Thoracic aorta (tissue), 2 donors: ENCODE measurements at places on chromosomes 3 and 15.

- no peak for DNase-seq
Measured at GRCh38 chr15:38072348-38073177, 138.1 kb downstream of the TMCO5A start.

GRCh38 chr3:31227131-31227562, 305.6 kb upstream of the STT3B start:
- no peak for DNase-seq

DNA sequence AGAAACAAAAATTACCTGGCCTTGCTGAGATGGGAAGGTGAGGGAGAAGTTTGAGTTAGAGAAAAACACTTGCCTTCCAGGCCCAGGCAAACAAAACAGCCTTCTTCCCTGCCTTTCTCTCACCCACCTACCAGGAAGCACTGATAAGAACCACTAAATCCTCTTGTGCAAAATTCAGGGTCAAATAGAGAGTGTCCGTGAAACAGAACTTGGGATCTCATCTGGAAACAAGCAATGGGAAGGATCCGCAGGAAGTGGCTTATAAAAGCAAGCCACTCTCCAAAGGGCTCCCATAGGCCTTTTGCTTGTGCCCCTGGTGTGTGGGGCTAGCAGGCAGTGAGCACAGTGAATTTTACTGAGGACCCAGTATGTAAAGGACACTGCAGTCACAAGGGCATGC, 11.0 kb downstream of the ADAMTS9 start:
- no peak for DNase-seq

DNA sequence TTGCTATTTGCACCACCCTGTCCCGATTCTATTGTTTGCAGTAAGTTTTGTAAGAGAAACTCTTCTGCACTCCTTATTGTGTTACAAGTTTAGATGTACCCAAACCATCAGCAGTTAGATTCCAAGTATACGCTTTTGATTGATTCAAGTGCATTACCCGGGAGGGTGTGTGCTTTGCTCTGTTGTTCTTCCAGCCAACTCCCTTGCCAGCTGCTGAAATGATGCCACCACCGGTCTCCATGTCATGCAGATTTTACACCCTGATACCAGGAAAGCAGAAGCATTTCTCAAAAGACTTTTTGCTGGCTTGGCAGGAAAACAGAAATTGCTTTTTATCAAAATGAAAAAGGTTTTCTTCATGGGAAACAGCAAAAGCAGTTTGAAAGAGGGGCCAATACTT, 1006.6 kb upstream of the CFAP20DC start:
- DNase-seq: no peak

DNA sequence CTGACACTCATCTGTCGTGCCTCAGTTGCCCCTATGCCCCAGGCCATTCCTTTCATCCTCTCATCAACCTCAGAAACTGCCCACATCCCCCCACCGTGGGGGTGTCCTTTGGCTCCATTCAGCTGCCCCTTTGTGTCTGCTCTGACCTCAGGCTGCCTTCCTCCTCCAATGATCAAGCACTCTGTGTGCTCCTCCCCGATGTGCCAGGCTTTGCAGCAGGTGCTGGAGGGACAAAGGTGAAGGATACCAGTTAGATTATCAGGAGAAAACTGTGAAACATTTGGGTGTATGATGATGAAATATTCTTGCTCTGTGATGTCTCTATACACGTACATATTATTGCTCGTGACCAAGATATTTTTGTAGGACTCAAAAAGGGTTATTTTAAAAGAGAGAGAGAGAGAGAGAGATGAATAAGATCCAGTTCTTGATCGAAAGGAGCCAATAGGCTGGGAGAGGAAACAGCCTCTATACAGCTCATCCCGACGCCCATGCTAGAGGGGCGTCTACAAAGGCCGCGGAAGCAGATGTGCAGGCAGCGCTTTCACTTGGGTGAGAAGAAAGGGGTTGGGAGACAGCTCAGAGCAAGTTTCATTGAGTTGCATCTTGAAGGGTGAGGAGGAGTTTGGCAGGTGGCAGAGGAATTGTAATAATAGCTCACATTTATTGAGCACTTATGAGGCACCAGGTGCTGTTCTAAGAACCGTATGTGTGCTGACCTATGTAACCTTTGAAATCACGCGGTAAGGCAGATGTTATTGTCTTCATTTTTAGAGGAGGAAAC, 28.3 kb upstream of the ADCY5 start:
- no peak for DNase-seq

DNA sequence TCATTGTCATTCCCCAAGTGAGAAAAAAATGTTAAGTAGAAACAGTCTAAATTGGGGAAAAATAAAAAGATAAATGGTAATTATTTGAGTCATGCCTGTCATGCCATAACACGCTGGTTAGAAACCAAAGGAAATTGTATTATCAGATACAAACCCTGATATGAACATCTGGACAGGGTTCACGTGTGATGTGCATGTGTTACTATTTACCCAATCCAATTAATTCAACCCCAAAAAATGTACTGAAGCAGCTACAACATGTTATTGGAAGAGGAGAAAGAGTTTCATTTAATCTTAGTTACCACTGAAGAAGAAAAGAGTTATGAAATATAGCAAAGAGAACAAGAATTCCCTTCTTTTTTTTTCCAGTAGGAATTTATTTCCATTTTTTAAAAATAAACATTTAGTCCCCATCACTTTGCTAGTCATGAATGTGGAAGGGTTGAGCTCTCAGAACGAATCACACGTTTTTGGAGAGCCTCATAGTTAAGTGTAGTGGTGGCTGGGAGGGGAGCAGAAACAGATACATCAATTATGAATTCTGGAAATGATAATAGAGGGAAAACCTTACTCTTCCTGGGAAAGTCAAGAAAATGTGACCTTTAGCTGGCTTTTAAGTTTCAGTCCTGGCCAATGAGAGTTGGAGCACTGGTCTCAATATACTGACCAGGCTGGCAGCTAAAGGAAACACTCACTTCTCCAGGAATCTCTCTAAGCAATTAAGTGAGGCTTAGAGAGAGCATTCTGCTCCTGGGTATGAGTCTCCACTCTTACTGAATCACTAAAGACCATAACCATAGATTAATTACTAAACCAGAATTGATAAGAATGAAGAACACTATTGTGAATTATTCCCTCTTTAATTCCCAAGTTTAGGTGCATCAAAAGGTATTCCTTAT, 796.5 kb downstream of the GRM7 start:
- no peak for DNase-seq

DNA sequence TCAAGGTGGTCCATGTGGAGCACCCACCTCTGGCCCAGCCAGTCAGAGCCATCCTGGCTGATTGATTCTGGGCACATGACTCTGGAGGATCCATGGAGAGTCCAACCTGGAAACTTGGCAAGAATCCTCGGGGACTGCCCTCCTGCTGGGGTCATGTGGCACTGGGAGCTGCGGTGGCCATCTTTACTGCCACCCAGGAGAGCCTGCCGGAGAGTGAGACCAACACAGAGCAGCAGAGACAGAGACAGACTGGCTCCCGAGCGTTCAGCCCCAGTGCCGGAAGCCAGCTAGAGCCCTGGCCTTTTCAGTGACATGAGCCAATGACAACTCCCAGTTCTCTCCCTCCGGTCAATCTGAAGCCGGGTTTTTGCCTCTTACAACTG, 11.5 kb upstream of the GATA2 start:
- DNase-seq: no peak

DNA sequence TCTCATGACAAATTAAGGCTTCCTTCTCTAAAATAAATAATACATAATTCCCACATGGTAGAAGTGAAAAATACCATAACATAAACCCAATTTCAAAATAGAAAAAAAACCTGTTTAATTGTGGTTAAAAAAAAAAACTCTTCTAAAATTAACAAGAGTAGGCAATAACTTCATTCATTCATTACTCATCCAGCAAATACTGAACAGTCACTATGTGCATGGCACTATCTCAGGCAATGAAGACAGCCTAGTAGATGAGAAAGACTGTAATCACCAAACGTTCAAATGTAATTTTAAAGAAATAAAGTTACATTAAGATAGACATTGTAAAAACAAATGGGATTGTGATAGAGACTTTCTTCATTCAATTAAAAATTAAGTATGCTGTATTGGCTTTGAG, 43.4 kb downstream of the TFDP2 start:
- DNase-seq: no peak
